ENCODE measurements at places on chromosomes 4 and X. TPM values are rescaled to one million over a fixed set of nuclear protein-coding genes. Genes with fewer than 3 reads are reported as not detected.

FGB gene
- not detected for total RNA-seq

DNA sequence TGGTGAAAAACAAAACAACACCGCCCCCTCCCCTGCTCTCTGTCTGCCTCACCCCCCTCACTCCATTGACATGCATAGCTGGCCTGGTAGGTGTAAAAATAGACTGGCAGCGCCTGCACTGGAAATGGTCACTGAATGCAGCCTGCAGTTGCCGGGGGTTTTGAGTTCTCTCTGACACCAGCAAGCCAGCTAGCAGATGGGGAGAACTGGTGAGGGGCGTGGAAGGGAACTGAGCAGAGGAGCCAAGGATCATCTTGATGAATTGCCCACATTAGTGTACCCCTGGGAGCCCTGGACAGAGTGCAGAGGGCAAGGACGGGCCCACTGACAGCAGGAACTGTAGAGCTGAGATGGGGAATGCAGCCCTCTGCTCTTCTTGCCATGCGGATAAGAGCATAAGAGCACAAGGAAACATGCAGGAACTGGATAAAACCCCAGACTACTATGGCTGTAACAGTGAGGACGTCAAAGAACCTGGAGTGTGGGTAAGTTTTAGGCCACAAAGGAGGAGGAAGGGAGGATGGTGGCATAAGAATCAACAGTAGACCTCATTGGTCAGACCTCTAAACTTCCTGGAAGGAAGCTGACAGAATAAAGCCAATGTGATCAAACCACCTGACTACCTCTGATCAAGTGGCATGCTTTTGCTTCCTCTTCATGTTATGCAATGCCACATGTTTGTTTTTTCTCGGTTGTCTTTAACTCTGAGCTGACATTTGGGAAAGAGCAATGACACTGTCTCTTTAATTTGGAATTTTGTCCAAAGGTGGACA, 96.3 kb downstream of the ANK2 start:
- peak; percentile 24 for DNase-seq

GRCh38 chrX:10173331-10173900, 16.6 kb downstream of the CLCN4 start:
- DNase-seq: peak; percentile 81

- DNase-seq: no peak
Observed at GRCh38 chr4:146647615-146648460, 9.1 kb downstream of the POU4F2 start.

- DNase-seq: no peak
Observed at GRCh38 chr4:79831119-79831528, 241.9 kb downstream of the ANTXR2 start.

DNA sequence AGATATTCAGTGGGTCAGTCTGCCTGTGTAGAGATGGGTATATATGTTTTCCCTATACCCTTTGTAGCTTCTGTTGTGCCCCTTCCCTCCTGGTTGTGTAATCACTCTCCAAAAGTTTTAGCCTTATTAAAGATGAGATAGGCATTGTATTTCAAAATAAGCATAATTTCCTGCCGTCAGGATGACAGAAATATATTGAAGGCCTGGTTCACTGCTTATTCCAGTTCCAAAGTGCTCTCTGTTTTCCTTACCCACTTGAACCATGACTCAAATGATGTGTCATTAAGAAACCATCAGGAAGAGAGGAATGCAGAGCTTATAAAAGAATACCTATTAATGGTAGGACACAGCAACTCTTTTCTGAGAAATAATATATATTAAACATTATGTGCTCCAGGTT, 178.5 kb downstream of the GABRB1 start:
- DNase-seq: no peak

DNA sequence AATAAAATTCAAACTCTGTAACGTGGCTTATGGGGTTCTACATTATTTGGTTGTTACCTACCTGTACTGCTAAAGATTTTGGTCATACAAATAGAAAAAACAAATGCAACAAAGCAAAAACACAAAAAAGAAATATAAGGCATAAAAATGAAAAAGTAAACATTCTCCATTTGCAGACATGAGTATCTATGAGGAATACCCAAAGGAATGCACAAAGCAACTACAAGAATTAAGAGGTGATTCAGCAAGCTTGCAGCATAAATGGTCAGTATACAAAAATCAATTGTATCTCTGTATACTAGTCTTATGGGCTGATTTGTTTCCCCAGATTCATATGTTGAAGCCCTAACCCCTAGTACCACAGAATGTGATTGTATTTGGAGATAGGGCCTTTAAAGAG, 3.6 kb upstream of the PDE5A start:
- no peak for DNase-seq

GRCh38 chrX:139972629-139973624, 7.6 kb upstream of the CXorf66 start:
- no peak for DNase-seq

All from SJCRH30 (cell line).